H7 (cell line): ENCODE measurements at places on chromosomes 2 and 18.

DNA sequence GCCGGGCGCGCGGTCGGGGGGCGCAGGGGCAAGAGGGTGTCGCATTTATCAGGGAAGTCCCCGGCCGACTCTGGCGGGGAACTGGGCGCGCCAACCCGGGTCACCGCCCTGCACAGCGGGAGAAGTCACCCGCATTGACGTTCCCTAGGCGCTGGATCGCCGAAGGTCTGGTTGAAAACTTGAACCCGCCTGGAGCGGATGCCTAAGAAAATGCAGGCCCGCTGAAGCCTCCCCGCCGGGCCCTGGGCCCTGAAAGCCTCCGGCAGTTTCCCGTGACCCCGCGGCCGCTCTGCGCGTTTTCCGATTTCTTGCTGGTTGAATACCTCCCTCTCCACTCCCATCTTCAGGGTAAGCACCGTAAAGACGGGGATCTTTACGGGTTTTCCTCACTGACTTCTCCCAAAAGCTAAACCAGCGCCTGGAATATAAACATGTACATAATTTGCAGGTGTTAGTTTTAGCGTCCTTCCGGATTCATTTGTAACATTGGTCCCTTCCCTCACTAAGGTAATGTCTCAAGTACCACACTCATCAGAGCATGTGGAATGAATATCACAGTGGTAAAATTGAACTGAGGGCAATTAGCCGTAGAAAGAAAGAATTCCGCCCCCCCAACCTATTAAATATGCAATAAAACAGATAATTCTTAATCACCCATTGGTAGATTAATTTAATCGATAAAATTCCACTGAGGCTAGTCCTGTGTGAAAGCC, 675 bp upstream of the SPIRE1 start:
- peak; percentile 75 for DNase-seq

DNA sequence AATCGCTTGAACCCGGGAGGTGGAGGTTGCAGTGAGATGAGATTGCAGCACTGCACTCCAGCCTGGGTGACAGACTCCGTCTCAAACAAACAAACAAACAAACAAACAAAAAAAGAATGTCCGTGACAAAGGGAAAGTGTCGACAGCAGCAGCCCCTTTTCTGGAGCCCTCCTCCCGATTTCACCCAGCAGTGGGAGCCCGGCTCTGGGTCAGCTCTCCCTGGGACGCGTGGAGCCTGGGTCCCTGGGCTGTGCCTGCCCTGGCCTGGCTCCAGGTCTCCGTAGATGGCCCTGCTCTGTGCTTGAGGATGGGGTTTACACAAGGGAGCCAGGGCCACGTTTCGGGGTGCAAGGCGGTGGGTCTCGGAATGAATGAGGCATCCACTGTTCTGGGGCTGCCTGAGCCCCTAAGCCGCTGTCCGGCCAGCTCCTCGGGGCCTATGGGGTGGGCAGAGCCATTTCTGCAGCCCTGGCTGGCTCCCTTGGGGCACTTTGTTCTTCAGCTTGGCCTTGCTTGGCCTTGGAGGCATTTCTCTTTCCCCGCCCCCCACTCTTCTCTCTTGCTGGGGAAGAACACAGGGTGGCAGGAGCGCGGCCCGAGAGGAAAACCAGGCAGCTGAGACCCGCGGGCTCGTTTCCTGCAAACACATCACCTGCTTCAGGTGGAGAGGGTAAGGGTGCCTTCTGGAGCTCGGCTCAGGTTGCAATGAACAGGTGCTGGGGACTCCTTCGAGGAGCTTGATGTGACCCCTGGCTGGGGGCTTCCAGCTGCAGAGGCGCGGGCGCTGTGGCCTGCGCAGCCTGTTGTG, 29.1 kb downstream of the RTP5 start:
- DNase-seq = peak; percentile 66

DNA sequence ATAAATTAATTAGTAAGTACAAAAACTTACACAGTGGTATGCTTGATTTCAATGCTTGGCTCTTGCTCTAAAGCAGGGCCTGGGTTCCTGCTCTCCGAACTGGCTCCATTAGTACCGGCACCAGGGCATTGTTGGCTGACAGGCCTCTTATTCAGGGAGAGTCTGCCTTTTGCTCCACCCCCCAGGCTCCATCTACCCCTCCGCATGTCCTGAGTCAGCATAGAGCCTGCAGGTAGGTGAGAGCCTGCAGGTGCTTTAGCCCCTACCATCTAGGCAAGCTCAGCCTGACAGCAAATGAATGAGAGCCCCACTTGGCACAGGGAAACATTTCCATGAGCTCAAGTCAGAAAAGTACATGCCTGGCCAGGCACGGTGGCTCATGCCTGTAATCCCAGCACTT, 35.1 kb upstream of the EFHD1 start:
- peak; percentile 63 for DNase-seq

GRCh38 chr2:189153619-189154018, 25.9 kb downstream of the COL5A2 start:
- no peak for DNase-seq

- peak; percentile 59 for DNase-seq
These were observed 26.9 kb downstream of the MCEE start for GRCh38 chr2:71102981-71103681.

- no peak for DNase-seq
These were observed 101.5 kb downstream of the ZNF532 start for GRCh38 chr18:58966005-58966677.

DNA sequence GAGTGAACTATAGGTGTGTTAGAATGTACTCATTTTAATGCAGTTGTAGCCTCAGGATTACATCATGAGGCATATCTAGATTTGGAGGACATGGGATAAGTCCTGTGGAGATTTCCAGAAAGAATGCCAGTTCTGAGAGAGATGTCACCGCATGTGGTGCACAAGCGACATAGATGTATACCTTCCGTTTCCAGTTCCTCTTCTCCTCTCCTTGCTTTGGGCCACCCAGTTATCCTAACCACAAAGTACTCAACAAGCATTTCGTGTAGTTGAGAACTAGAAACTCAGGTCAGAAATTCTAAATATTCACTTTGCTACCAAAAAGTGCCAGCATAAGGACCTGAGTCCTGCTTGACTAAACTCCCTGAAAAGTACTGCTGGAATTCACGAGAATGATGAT, 66.5 kb downstream of the KCTD18 start:
- no peak for DNase-seq

DNA sequence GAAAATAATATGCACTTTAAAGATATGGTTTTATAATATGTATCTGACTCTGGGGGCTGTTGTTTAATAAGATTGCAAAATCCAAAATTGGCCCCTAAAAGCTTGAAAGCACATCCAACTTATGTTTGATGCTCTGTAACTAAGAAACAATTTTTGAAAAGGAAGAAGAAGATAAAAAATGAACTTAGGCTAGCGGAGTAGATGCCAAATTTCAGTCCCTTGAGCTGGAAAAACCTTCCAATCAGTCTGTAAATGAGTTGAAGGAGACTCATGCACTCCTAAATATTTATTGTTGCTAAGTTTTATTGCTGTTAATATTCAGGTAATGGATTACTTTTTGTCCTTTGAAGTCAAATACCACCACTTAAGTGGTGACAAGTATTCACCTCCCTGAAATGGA, 465.0 kb downstream of the ZEB2 start:
- DNase-seq = no peak

GRCh38 chr2:7476371-7476770, 559.2 kb downstream of the RNF144A start:
- no peak for DNase-seq

DNA sequence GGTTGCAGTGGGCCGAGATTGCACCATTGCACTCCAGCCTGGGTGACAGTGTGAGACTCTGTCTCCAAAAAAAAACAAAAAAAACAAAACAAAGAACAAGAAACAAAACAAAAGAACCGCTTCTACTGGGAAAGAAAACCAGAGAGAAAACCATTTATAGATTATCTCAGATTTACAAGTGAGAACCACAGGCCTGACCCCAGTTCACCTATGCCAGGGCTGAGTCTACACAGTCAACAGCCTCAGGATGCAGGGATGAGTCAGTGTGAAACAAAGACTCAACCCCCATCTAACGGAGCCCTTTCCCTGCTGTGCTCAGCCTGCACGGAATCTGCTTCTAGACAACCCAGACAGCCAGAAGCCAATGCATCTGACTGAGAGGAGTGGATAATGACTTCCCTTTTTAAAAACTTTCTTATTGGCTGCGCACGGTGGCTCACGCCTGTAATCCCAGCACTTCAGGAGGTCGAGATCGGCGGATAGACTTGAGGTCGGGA, 25.5 kb upstream of the YWHAQ start:
- DNase-seq = peak; percentile 69

DNA sequence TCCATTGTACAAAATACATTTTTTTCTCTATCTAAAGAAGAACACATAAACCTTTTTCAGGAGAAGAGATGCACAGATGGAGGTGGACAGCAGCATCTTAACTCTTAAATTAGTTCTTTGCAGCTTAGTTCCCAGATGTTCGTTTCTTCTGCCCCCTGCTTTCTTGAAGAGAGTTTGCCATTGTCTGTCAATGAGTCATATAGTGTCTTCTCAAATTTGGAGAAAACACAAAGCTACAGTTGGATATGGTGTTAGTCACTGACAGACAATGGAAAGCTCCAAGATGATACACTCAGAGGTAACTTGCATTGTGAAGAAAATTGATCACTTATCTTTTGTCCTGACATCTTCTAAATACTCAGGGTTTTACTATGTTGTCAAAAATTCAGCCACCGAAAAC, 48.8 kb upstream of the TMEFF2 start:
- DNase-seq = no peak

GRCh38 chr18:31819106-31819924, 58.6 kb upstream of the SLC25A52 start:
- peak; percentile 18 for DNase-seq

- DNase-seq = peak; percentile 94
These were observed at the start of gene NPPC for GRCh38 chr2:231926180-231926741. TSS of gene NPPC (minus strand) at chr2:231926396. CDS start at chr2:231926249, 147 bp downstream.

DNA sequence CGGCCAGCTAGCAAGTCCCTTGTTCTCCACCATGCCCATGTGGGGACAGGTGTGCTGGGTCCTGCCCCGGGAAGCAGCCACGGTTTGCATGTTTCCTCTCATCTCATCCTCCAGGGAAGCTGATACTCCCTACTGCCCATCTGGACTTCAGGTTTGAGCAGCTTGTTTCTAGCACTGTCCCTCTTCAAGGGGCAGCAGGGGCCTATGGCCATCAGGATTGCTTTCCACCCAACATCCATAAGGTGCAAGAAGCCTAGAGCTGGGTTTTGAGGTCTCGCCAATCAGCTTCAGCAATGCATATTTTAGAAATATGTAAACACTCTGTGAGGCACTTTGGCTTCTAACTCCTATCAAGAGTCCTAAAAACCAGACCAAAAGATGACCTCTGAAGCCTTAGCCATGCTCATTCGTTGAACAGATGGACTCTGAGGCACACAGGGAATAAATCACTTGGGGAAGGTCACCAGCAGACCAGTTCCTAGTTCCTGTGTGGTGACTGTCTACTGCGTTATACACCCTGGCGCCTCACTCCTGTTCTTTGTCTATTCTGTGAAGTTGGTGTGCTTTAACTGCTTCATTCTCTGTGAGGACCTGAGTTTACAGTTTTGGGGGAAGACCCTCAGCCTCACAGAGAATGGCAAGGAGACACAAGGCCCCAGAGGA, 192.6 kb upstream of the TWIST2 start:
- DNase-seq = no peak

DNA sequence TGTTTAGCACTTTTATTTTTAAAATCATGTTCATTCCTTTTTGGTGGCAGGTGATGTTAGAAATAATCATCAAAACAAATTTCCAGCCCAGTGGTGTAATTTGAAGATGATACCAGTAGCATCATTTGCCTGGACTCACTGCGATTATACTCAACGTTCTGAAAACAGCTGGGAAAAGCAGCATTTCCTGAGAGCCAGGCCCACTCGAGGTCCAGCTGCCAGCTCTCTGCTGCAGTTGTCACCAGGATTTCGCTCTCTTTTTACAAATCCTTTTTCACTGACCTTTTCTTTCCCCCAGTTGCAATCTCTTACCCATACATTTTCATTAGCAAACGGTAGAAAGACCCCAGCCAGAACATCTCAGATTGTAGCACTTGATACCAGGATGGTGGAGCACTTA, 110.6 kb upstream of the LYPD1 start:
- DNase-seq = no peak

GRCh38 chr18:595068-595467, 1.7 kb upstream of the CLUL1 start:
- DNase-seq = no peak

DNA sequence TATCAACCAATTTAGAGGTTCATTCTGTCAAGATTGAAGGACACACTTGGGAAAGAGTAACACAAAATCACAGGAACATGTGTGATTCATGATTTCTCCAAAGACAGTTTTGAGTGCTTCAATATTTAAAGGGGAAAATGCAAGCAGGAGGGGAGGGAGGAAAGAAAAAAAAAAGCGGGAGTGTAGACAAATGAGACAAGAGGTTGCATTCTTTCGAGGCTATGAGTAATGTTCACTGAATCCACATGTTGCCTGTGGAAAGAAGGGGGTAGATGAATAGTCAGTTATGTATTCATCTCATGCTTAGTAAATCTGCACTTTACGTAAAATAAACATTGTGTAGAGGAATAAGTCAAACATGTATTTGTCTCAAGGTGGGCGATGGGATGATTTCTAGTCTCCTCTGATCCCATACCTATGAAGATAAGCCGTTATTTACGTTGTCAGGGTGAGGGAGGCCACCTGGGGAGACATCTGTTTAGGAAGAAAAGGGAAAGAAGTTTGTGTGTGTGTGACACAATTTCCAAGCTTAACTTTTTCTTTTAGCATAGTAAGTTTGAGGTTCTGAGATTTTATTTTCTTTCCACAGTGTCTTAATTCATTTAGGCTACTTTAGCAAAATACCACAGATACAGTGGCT, 211.0 kb upstream of the ZC3H15 start:
- no peak for DNase-seq

- DNase-seq = no peak
These were observed 190.3 kb downstream of the ARL4C start for GRCh38 chr2:234306426-234307173.

- DNase-seq = no peak
These were observed 130.6 kb downstream of the FMNL2 start for GRCh38 chr2:152465541-152465940.

- DNase-seq = no peak
These were observed 221.8 kb downstream of the ANAPC1 start for GRCh38 chr2:111662039-111662770.

DNA sequence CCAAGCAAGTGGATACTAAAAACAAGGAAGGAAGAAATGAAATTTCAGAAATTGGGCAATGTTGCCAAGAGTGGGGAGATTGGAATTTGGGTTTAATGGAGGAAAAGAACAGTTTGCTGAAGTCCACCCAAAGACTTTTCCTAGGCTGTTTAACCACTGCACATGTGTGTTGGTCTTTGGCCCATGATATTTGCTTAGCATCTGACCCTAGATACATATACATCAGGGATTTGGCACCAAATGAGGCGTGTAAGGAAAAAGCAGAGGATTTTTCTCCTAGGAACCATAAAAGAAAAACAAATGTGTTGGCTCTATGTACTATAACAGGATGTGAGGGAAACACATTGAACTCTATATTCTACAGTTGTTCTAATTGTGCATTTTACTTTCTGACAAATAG, 80.7 kb upstream of the CD28 start:
- no peak for DNase-seq

- no peak for DNase-seq
These were observed 23.3 kb downstream of the GNLY start for GRCh38 chr2:85717308-85718008.

DNA sequence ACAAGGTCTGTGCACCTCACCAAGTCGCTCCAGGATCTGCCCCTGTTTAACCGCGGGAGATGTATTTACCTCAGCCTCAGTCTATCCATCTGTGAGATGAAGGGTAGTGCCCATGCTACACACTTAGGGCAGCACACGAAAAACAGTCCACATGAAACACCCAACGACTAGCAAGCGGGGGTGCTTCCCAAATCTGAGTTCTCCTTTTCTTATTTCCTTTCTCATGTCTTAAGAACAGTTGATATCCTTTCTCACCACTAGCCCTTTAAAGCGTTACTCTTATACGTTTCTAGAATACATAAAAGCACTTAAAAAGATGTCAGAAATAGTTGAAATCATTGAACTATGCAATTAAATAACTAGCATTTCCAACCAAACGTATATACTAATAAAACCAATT, 207.3 kb upstream of the PXDN start:
- no peak for DNase-seq
